ENCODE measurements at places on chromosomes 11 and 22.
A peak's percentile ranks its signal among the peaks of the same experiment; 100 is the strongest.

DNA sequence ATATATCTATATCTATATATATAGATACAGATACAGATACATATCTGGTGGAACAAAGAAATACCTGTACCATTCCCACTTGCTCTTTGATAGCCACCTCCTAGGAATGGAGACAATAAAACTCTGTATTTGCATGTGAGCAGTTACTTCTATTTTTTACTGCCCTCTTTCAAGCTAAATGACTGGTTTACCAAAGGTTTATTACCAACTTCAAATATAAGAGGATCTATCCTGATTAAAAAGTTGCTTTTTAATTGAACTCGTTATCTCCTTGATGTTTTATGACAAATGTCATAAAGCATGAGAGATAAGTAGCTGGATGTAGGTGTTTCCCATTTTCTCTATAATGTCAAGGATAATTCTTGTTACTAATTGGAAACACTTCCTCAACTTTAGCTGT is 21.7 kb upstream of the GRIK4 start:
- no peak for DNase-seq

- no peak for DNase-seq
These were observed 14.9 kb upstream of the ME3 start for GRCh38 chr11:86687185-86687778.

GRCh38 chr11:67408437-67409200 is 4.7 kb downstream of the TBC1D10C start:
- no peak for DNase-seq

DNA sequence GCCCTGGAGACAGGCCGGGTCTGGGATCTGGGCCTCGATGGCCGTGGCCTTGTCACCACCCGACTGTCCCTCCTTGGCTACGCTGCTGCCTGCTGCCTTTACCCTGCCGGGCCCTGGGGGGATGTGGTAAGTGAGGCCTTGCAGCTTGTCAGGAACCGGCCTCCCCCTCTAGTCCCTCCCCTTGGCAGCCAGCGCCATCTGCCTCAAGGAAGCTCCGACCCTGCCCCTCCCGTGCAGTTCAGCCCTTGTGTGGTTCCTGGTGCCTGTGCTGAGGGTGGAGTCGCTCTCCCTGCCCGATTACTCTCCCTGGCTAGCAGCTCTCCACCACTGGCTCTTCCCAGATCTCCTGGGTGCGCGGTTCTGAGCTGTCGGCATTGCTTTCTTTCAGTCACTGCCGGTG is 33.7 kb downstream of the CTTN start:
- no peak for DNase-seq

DNA sequence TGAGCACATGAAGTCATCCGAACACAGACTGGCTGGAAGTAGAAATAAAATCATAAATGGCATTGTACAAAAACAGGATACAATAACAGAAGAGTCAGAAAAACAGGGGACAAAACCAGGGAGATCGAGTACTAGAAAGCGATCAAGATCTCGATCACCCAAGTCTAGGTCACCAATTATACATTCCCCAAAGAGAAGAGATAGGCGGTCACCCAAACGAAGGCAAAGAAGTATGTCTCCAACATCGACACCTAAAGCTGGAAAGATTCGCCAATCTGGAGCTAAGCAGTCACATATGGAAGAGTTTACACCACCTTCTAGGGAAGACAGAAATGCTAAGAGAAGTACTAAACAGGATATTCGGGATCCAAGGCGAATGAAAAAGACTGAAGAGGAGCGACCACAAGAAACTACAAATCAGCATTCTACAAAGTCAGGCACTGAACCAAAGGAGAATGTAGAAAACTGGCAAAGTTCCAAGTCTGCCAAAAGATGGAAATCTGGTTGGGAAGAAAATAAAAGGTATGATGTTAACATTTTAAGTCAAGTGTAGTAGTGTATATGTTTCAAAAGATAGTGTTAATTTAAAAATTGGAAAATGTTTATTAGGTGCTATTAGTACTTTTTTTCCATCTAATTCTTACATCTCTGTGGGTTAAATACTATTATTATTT is 9.4 kb downstream of the PCF11 start:
- no peak for DNase-seq

DNA sequence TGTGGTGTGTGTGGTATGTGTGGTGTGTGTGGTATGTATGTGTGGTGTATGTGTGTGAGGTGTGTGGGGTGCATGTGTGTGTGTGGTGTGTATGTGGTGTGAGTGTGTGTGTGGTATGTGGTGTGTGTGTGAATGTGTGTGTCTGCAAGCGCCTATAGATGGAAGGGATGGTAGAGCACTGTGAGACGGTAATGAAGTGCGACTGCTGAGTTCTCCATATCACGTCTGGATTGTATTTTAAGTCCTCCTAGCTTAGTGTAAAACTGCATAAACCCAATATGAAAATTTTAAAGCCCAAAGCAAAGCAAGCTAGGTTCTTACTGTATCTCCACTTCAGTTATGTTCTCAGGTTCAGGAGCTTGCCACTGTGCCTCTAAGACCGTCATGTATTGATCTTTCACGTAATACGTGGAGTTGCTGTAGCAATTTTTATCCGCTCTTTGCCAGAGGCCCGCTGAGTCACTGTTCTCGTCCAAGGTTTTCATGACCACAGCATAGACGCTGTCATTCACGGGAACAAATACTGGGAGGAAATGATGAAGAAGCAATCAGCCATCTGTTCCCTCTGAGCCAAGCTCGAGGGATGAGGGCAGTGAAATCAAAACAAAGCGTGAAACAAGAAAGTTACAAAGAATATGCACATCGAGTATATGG is 5.5 kb downstream of the PLET1 start:
- DNase-seq, result no peak

- DNase-seq, result no peak
These were observed 28.9 kb upstream of the TMEM86A start for GRCh38 chr11:18669711-18670110.

DNA sequence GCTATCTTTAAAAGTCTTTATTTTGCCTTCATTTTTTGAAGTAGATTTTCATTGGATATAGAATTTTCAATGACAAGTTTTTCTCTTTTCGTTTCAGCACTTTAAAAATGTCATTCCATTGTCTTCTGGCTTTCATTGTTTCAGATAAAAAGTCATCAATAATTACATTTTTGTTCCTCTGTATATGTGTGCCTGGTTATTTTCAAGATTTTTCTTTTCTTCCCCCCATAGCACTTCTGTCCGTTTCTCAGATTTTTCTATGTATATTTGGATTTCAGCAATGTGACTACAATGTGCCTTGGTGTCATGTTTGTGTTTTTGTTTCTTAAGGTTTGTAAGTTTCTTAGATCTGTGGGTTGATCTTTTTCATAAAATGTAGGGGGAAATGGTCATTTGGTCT is 66.3 kb upstream of the HSD17B12 start:
- no peak for DNase-seq

GRCh38 chr11:12043959-12044791 is 35.7 kb upstream of the DKK3 start:
- DNase-seq, result peak; percentile 40

GRCh38 chr11:116498161-116498560 is 274.6 kb downstream of the BUD13 start:
- no peak for DNase-seq

- DNase-seq, result no peak
These were observed 92.9 kb downstream of the FBXO7 start for GRCh38 chr22:32567544-32567943.

DNA sequence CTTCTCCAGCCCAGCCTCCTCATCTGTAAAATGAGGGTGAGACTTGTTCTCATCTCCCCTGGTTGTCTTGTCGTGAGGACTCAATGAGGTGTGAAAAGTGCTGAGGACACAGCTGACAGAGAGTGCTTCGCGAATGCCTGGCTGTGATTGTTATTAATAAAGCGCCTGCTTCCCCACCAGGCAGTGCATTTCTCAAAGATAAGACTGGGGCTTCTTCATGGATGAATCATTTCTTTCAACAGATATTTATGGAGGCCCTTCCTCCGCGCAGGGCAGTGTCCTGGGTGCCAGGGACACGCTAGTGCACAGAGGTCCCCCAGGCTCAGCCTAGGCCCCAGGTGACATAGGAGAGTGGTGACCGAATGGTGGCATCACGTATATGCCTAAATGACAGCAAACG is 34.3 kb upstream of the SHISAL1 start:
- no peak for DNase-seq

DNA sequence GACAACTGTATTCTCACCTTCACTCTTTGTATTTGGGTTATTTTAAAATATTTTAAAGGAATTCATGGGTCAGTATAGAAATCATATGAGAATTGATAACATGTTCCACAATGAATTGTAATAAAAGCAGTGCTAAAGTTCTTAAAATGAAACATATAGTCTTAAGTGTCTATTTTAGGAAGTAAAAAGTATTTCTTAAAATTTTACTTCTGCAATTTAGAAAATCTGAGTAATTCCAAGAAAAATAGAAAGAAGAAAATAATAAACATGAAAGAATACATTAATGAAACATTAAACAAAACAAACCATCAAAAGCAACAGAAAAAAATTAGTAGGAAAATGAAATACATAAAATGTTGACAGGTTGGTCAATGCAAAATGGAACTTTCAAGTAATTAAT is 332.4 kb downstream of the ETS1 start:
- no peak for DNase-seq

GRCh38 chr11:100682247-100682969 is 4.7 kb upstream of the ARHGAP42 start:
- DNase-seq, result no peak

DNA sequence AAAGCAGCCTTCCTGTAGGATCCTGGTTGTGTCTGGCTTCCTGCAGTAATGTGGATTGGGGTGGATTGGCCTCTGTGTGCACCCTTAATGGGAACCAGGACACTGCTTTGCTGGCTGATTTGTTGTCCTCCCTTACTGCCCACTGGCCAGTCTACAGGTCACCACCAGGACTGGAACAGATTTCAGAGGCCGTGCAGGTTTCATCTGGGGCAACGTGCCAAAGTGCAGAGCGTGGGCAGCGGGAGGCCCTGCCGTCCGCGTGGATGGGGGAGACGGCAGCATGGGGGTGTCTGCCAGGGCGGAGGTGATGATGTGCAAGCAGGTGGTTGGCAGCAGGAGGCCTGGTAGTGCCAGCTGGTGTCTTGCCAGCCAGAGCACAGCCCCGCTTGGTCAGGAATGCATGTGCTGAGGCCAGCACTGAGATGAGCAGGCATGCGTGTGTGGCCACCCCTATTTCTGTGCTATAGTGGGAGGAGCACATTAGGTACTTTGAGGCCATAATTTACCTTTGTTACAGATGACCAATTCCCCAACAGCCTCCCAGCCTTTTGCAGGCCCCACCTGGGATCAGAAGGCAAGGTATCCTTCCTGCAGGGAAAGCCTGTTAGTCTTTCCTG is 24.3 kb downstream of the BCR start:
- DNase-seq, result no peak

DNA sequence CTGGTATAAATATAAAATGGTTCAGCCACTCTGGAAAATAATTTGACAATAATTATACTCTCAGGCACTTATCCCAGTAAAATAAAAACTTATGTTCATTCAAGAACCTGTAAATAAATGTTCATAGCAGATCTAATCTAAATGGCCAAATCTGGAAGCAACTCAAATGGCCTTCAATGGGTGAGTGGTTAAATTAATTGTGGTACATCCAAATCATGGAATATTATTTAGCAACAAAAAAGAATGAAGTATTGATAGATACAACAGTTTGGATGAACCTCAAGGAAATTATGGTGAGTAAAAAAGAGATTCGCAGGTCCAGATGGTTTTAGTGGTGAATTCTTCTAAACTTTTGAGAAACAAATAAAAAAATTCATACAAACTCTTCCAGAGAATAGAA is 287.0 kb upstream of the ZC3H12C start:
- DNase-seq, result no peak

GRCh38 chr11:43693731-43694130 is 13.2 kb downstream of the HSD17B12 start:
- no peak for DNase-seq

DNA sequence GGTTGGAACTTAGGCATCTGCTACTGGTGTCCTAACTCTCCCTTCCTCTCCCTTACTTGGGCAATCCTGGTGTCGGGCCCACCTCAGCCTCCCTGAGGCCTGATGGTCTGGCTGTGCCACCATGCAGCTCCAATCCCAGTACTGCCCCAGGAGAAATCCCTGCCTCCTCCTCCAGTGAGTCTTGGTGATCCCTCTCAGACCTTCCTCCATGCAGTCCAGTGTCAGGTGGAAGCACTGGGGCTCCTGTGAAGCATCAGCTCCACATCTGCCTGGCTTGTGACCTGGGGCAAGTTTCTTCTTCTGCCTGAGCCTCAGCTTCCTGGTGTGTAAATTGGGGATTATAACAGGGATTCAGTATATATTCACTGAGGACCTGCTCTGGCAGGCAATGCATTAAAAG is 1.8 kb upstream of the PELI3 start:
- no peak for DNase-seq

- no peak for DNase-seq
These were observed 100.1 kb downstream of the SLC1A2 start for GRCh38 chr11:35318977-35319925.

GRCh38 chr11:87775036-87775435 is 400.2 kb downstream of the RAB38 start:
- DNase-seq, result no peak

- no peak for DNase-seq
These were observed 759 bp downstream of the AP2A2 start for GRCh38 chr11:926341-926916.

DNA sequence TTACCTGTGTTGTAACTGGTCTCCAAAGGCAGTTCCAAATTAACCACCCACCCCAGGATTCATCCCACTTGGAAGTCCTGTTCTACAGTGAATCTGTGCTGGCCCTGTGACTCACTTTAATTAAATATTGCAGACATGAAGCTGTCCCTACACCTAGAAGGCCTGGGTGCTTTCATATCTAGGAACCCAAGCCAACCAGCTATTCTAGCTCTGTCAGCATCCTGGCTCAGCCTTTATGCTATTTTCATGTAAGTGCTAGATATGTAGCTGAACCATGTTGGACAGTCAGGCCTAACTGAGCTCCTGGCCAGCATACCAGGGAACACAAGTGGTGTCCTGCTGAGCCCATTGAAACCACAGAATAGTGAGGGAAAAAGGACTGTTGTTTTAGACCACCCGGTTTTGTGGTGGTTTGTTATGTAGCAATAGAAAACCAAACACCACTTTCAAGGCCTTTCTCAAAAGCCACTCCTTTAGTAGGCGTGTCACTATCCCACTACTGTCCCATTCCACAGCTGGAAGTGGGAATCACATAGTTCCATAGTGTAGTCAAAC is 30.3 kb downstream of the CNTF start:
- no peak for DNase-seq

GRCh38 chr22:35138521-35138920 is 72.6 kb downstream of the ISX start:
- DNase-seq, result no peak

GRCh38 chr11:62882788-62883501 is 2.2 kb downstream of the SLC3A2 start:
- DNase-seq, result no peak

- DNase-seq, result no peak
These were observed 49.1 kb upstream of the A4GALT start for GRCh38 chr22:42769574-42770447.

GRCh38 chr11:126072141-126072741 is 9.6 kb upstream of the CDON start:
- DNase-seq, result no peak

Data from NCI-H187 treated with DMSO at 0.1 percent for 48 hours (cell line).